ENCODE measurements at places on chromosomes 7 and 10.

DNA sequence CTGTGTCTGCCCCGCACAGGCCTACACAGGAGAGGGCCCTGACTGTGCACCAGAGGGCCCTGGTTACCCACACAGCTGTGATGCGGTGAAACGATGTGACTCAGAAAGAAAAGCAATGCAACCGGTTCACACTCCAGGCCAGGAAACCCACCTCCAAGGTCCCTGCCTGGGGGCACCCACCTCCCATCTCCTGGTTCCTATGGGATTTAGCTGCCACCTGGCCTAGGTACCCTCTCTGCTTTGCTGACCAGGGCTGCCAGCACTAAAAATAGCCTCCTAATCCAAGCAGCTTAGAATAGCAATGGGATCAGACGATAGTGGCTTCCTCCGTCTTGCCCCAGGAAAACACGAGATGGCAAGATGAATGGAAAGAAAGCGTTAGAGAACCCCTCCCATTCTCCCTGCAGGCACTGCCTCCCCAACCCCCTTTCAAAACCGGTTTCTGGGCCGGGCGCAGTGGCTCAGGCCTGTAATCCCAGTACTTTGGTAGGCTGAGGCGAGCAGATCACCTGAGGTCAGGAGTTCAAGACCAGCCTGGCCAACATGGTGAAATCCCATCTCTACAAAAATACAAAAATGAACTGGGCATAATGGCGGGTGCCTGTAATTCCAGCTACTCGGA lies 12.4 kb downstream of the RBP3 start:
- no peak for DNase-seq

DNA sequence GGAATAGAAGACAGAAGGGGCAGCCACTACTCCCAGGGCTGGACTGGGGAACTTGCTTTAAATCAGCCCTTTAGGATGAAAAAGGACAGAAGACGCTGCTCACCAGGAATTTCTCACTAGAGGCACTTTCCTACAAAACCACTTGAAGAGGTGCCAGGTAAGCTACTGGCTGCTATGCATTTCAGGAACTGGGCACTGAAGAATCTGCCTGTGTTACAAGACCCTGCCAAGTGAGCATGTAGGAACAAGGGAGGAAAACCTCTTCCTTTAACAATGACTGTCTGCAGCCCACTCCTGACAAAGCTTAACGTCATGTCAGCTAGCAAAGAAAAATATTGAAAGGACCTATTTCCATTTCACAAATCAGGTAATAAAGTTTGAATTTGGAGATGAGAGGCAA lies 5.8 kb upstream of the AGMO start:
- no peak for DNase-seq

DNA sequence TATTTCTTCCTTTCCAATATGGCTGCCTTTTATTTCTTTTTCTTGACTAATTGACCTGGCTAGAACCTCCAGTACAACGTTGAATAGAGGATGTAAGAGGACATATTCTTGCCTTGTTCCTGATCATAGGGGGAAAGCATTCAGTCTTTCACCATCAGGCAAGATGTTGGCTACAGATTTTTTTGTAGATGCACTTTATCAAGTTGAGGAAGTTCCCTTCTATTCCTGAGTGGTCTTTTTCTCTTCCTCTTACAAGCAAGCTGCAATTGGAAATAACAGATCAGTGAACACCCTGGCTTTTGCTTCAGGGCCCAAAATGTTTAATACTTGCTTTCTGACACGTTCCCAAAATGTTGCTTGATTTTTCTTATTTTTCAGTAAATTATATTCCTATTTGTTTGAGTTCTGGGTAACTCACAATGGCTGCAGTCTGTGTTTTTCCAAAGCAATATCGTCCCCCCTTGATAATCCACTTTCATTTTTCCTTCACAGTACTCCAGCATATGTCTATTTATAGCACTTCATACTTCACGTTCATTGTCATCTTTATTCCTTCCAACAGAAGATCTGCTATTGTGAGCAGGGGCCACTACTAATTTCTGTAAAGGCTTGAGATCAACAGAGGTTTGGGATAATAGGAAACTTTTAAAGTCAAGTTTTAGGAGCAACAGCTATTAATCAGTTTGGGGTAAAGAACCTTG lies 11.7 kb downstream of the CPEB3 start:
- no peak for DNase-seq

- no peak for DNase-seq
Observed at GRCh38 chr7:111953611-111954010, 252.6 kb downstream of the DOCK4 start.

DNA sequence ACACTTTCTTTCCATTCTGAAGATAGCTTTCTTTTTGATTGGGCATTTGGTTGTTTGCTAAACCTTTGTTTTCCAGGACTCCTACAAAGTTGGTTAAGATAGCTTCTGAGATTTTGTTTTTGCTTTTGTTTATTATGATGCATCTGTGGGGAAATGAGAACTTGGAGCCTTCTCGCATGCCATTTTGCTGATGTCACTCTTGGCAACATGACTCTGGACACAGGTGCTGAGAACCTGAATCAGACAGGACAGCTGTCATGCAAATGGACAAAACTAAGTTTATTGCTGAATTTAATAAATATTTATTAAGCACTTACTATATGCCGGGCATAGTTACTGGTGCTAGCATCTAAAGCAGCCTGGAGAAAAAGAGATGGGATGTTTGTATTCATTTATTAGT lies 274.1 kb downstream of the ZEB1 start:
- DNase-seq, result no peak

DNA sequence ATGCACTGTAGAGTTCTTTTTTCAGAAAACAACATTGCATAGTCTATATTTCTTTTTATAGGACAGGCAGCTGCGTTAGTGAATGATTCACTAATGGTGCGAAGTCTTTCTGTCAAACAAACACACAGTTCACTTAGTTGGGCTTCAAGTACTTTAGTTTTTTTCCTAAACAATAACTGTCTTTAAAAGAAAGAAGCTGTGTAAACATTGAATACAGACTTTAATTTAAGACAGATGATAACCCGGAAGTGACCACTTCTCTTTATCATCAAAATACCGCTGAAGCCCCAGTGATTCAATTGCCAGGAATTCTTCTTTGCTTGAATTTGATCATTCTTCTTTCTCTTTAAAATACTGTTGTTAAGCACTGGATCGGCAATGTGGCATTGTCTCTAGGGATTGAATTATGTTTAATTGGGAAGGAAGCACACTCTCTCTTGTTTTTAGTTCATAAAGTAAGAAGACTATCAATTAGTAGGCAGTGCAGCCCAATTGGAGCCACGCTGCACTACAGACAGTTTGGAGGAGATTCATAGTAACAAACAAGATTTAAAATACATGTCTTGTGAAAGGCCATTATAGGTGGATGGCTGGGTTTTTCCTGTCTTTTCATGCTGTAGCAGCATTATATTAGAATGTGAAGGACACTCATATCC lies 30.4 kb downstream of the CNTNAP2 start:
- DNase-seq, result no peak

DNA sequence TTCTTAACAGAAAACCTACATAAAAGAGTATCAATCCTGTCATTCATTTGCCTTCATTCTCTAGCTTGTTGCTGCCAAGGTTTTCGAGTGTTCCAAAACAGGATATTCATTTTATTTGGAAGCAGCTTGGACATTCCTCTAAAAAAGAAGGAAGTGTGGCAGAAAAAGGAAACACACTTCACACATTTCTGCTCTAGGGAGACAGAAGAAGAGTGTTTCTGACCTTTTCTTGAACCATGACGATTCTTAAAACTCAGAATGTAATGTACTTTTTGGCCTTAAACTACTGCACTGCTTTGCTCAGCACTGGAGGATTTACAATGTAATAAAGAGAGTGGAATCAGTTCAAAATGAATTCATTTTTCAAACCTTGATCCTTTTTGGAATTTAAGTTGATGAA lies 81.3 kb downstream of the SEMA3A start:
- DNase-seq, result no peak

- no peak for DNase-seq
Observed at GRCh38 chr10:131024259-131025131, 287.0 kb downstream of the TCERG1L start.

DNA sequence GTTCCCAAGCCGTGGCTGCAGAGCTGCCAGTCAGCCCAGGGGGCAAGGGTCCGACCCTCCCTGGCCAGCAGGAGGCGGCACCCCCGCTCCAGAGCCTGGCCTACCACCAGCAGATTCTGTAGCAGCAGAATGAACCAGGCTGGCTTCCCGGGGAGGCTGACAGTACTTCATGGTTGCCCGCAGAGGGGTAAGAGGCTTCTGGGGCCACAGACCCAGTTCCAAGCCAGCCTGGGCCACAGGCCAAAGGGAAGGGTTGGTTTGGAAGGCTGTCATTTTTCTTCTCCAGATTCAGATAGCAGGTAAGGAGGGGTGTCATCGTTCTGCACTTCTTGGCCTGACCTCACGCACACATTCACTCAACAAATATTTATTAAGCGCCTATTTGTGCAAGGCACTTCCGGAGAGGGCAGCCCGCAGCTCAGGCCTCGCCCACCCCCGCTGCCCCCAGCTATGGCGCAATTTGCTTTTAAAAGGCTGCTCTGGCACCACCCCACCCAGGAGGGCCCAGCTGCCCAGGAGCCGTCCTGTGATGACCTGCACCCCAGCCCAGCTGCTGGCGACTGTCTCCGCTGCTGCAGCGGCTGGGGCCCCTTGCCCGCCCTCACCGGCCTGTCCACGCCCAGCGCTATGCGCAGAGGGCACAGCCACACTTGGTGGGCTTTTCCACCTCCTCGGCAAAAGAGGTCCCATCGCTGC lies 168.5 kb downstream of the LCOR start:
- no peak for DNase-seq

DNA sequence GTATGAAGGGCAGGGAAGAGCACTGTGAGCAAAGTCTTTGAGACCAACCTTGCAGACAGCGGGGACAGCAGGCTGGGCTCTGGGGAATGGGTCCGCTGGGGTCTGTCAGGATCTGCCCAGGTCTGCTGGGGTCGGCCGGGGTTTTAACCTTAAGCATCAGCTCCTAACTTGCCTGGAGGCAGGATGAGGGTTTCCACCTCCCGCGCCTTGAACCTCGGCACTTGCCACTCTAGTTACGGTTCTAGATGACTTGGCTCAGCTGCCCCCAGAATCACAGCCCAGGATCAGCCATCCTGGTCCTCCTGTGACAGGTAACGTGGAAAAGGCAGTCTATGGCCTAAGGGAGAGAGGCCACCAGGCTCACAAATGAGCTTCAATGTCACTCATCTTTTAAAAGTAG lies 50.4 kb upstream of the CACUL1 start:
- DNase-seq, result no peak

- DNase-seq, result no peak
Observed at GRCh38 chr7:85103357-85103756, 83.5 kb downstream of the SEMA3D start.

- DNase-seq, result no peak
Observed at GRCh38 chr7:74501298-74501697, 47.6 kb downstream of the GTF2IRD1 start.

- no peak for DNase-seq
Observed at GRCh38 chr10:97888641-97889262, 39.1 kb downstream of the GOLGA7B start.

DNA sequence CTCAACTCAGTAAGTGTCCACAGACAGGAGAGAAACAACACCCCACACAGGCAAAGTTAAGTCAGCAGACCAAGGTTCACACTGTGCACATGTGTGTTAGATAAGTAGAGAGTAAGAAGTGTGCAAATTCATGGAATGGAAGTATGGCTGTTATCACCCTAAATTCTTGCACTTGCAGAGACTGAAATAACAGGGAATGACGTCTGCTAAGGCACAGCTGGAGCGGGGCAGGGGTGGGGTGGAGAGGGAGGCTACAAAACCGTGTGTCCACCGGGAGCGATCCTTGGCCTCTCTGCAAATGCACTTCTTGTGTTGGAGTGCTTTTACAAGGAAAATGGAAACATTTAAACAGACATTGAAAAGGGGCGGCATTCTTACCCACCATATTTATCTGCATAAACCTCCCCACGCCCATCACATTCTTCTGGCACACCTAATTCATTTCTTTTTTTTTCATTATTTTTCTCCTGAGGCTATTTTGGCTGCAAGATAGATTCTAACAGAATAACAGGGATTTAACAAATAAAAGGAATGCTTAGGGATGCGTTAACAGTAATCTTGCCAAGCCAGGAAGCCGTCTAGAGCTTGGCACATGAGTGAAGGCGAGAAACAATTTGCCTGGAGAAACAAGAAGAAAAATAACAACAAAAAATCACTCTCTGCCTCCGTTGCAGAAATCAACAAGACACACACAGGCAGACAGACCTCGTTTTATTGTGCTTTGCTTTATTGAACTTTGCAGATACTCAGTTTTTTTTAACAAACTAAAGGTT lies 30.1 kb downstream of the TNS3 start:
- no peak for DNase-seq

DNA sequence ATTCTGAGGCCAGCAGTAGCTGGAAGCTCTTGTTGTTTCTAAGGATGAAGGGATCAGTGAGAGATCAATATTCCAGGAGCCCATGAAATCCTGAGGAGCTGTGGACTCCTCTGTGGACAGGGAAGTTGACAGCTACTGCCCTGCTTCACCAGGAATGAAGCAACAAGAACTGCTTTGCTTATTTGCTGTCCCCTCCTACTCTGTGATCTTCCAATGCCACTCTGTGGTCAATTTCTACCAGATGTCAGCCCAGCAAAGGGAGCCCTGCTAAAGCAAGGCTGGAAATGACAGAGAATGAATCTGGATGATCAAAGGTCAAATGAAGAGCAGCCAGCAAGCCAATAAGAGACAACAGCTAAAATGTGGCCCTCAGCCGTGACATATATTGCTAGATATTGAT lies 227.5 kb upstream of the CHRM2 start:
- no peak for DNase-seq

DNA sequence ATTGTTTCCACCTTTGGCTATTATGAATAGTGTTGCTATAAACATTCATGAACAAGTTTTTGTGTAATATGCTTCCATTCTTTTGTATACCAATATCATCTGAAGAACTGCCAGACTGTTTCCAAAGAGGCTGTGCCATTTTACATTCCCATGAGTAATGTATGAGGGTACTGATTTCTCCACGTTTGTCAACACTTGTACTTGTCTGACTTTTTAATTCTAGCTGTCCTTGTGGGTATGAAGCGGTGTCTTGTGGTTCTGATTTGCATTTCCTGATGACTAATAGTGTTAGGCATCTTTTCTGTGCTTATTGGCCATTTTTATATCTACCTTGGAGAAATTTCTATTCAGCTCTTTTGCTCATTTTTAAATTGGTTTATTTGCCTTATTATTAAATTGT lies 52.8 kb downstream of the LSMEM1 start:
- no peak for DNase-seq

GRCh38 chr7:133805426-133805825 lies 321.7 kb upstream of the LRGUK start:
- no peak for DNase-seq

Data from neural crest cell (in vitro differentiated cells).